Bladder microvascular endothelial cell (primary cell): ENCODE measurements at places on chromosomes 12 and 14. TPM values are rescaled to one million over a fixed set of nuclear protein-coding genes. Genes with fewer than 3 reads are reported as not detected.

Gene RND1
- total RNA-seq: 5.5 and 12.0 TPM in 2 replicates

Gene STAB2
- 0.44 TPM in 1 of 2 replicates, not detected in the other for total RNA-seq

Gene NR4A1
- 0.49 and 0.94 TPM in 2 replicates for total RNA-seq

Gene GALNT8
- 0.13 TPM in 1 of 2 replicates, not detected in the other for total RNA-seq

Gene KICS2
- total RNA-seq: 3.7 and 4.2 TPM in 2 replicates

Gene STYK1
- 6.0 and 8.4 TPM in 2 replicates for total RNA-seq

Gene NTS
- under 0.01 TPM in 1 of 2 replicates, not detected in the other for total RNA-seq

Gene FBXW8
- 5.8 and 17.7 TPM in 2 replicates for total RNA-seq

Gene NGB
- total RNA-seq: not detected in 2 replicates

Gene CNOT2
- total RNA-seq: 83.9 and 206 TPM in 2 replicates

Gene TMPRSS12
- total RNA-seq: not detected in 2 replicates

Gene PPP1R13B
- total RNA-seq: 11.5 and 25.5 TPM in 2 replicates

Gene TAS2R13
- 0.65 and 3.3 TPM in 2 replicates for total RNA-seq

Gene CLEC7A
- total RNA-seq: 0.16 and 0.25 TPM in 2 replicates

Gene EGLN3
- total RNA-seq: 1.1 and 1.4 TPM in 2 replicates

Gene OR4E2
- not detected in 2 replicates for total RNA-seq

Gene CISTR
- total RNA-seq: not detected in 2 replicates

Gene CD163L1
- 4.7 and 15.8 TPM in 2 replicates for total RNA-seq

Gene LRRC43
- 0.81 and 0.82 TPM in 2 replicates for total RNA-seq

Gene PAX9
- 0.06 TPM in 1 of 2 replicates, not detected in the other for total RNA-seq

Gene JDP2
- total RNA-seq: 3.7 and 10.4 TPM in 2 replicates

Gene SALL2
- total RNA-seq: 0.49 and 1.1 TPM in 2 replicates

Gene LMO3
- total RNA-seq: not detected in 2 replicates

Gene NPFF
- not detected in 2 replicates for total RNA-seq

Gene ABHD4
- total RNA-seq: 5.0 and 14.2 TPM in 2 replicates

Gene AMIGO2
- 1.7 and 3.2 TPM in 2 replicates for total RNA-seq

Gene FGF6
- total RNA-seq: not detected in 2 replicates

Gene IL23A
- total RNA-seq: 0.19 TPM in 1 of 2 replicates, not detected in the other

Gene HOXC6
- total RNA-seq: 0.25 TPM in 1 of 2 replicates, not detected in the other

Gene PTPRB
- total RNA-seq: 78.5 and 270 TPM in 2 replicates

Gene CABP1
- 0.16 TPM in 1 of 2 replicates, not detected in the other for total RNA-seq
